ENCODE measurements at places on chromosomes 16 and 17. TPM values are rescaled to one million over a fixed set of nuclear protein-coding genes. Genes with fewer than 3 reads are reported as not detected.

EFNB3 gene
- 0.11 TPM for total RNA-seq

SMTNL2 gene
- not detected for total RNA-seq

MYH2 gene
- not detected for total RNA-seq

CMTM2 gene
- total RNA-seq, result 0.79 TPM

SP6 gene
- total RNA-seq, result not detected

GNAO1 gene
- 10.5 TPM for total RNA-seq

IGFALS gene
- total RNA-seq, result 0.29 TPM

CD300LG gene
- total RNA-seq, result not detected

ACBD4 gene
- 48.1 TPM for total RNA-seq

ALOX15B gene
- not detected for total RNA-seq

CCL5 gene
- total RNA-seq, result 309 TPM

TNP2 gene
- not detected for total RNA-seq

ZNF624 gene
- 12.0 TPM for total RNA-seq

Data from CD4-positive, alpha-beta memory T cell (primary cell).